ENCODE measurements at places on chromosomes 7 and 10.

- DNase-seq, result no peak
Measured at GRCh38 chr10:90245623-90246022, 544.2 kb downstream of the KIF20B start.

DNA sequence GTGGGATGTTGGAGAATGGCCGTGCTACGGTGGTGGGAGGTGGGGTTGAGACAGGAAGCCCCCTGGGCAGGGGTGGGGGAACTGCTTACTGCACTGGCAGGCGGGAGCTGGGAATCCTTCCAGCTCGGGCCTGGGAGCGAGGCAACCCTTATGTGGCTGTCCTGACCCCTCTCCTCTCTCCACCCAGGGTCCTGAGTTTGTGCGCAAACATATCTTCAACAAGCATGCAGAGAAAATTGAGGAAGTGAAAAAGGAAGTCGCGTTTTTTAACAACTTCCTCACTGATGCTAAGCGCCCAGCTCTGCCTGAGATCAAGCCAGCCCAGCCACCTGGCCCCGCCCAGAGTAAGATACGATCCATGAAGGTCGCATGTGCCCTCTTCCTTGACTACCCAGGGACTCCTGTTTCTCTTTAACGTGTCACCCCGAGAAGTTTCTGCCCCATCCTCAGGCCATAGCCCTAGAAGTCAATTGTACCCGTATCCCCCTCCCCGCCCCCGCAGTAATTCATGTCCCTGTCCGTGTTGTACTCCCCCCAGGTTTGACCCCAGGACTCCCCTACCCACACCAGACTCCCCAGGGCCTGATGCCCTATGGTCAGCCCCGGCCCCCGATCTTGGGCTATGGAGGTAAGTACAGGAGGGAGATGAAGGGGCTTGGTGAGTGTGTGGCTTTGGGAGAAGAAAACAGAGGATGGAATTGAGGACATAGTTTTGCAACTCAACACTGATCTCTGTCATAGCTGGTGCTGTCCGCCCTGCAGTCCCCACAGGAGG lies 1.8 kb downstream of the UFSP1 start:
- peak; percentile 36 for DNase-seq

- DNase-seq, result peak; percentile 60
Measured at GRCh38 chr10:17029581-17030271, 99.9 kb downstream of the CUBN start.

DNA sequence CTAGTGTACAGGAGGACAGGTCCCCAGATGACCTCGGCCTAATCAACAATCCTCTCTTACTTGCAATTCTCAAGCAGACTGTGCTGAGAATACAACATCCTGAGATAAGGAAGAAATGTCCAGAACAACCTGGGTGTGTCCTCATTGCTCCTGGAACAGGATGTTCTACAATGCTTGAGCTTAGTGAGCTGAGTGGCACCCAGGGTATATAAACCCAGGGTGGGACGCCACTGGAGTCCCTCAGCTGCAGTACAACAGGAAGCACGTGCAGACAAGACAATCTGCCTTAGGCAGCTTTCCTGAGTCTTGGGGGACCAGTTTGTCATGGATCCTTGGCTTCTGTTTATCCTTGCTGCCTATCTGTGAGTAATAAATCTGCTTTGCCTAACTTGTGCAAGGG lies 27.7 kb upstream of the SLC25A13 start:
- DNase-seq, result no peak

- DNase-seq, result no peak
Measured at GRCh38 chr7:106731187-106731586, 70.2 kb upstream of the CCDC71L start.

DNA sequence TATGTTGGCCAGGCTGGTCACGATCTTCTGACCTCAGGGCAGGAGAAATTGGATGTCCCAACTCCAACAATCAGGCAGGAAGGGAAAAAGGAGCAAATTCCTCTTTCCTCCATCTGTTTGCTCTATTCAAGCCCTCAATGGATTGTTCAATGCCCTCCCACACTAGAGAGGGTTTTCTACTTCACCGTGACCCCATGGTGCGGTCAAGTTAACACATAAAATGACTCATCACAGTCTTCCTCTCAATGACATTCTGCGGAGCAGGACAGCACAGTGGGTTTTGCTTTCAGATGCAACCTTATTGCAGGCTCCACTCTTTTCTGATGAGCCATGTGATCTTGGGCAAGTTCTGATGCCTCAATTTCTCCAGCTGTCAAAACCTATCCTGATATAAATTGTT lies 364.9 kb downstream of the ANKRD30A start:
- no peak for DNase-seq

Data from effector memory CD4-positive, alpha-beta T cell (primary cell).